ENCODE measurements at places on chromosomes 11 and 22.

DNA sequence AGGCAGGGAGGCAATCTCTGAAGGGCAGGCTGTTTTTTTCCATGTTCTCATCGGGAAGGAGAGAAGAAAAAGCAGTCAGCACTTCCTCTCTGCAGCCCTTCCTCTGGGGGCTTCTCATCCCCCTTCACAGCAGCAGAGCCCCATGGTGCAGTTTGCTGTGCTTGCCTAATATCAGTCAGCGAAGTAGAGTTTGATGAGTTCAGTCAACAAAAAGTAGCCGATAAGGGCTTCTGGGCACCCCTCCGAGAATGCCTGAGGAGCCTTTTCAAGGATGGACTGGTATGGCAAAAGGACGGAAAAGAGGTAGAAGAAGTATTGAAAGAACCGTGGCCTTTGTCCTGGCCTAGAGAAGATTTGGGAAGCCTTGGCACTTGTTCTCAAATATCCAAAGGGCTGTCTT lies 55.6 kb downstream of the NAV2 start:
- H3K27ac ChIP-seq, result no peak overlapping the region
- H3K4me1 ChIP-seq, result no peaks in the 10 kb centered on the region
- no peaks in the 10 kb centered on the region for H3K36me3 ChIP-seq
- peaks cover 8% of the 10 kb centered on the region for H3K27me3 ChIP-seq
- no peak overlapping the region for H3K4me3 ChIP-seq

GRCh38 chr11:106172386-106172991 lies 95.0 kb downstream of the AASDHPPT start:
- H3K4me1 ChIP-seq, result no peaks in the 10 kb centered on the region
- no peak overlapping the region for H3K27ac ChIP-seq
- H3K4me3 ChIP-seq, result no peak overlapping the region
- H3K27me3 ChIP-seq, result peaks cover under 1% of the 10 kb centered on the region
- H3K36me3 ChIP-seq, result no peaks in the 10 kb centered on the region

- H3K27ac ChIP-seq, result no peak overlapping the region
- no peaks in the 10 kb centered on the region for H3K36me3 ChIP-seq
- H3K4me1 ChIP-seq, result peaks cover 15% of the 10 kb centered on the region
- peaks cover 28% of the 10 kb centered on the region for H3K27me3 ChIP-seq
- DNase-seq, result peak; percentile 50
Measured at GRCh38 chr11:14380947-14381561, 22.1 kb upstream of the RRAS2 start.

- DNase-seq, result no peak
- H3K27ac ChIP-seq, result no peak overlapping the region
- no peaks in the 10 kb centered on the region for H3K27me3 ChIP-seq
- no peaks in the 10 kb centered on the region for H3K36me3 ChIP-seq
- no peak overlapping the region for H3K4me3 ChIP-seq
Measured at GRCh38 chr22:23380230-23380573, 199.9 kb downstream of the IGLL1 start.

- H3K27ac ChIP-seq, result no peak overlapping the region
- H3K4me1 ChIP-seq, result peaks cover 23% of the 10 kb centered on the region
- H3K4me3 ChIP-seq, result no peak overlapping the region
Measured at GRCh38 chr11:33303541-33303940, 46.4 kb downstream of the HIPK3 start.

DNA sequence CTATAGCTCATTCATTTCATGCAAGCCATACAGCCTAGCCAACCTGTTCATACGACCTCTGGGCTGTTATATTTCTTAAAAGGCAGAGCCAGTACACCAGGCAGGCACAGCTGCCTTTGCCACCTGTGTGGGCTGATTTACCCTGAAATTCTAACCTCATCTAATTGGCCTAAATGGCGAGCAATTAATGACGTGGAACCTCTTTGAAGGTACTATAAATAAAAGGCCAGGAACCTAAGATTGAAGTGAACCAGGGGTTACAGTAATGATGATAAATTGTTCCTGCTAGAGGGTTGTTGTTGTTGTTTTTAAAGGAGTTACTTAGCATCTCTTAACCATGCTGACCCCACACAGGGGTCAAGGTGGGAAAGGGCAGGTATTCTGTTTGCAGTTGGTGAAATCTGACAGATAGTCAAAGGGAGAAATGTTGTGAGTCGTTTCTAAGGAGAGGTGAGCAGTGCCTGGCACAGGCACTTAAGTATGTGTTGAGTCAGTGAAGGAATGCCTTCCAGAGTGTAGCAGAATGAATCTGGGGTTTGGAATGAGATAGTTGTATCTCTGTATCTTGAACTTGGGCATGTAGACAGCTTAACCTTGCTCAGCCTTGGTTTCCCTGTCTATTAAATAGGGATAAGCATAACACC lies 213.5 kb upstream of the NAV2 start:
- H3K36me3 ChIP-seq, result no peaks in the 10 kb centered on the region
- DNase-seq, result no peak
- H3K4me1 ChIP-seq, result no peaks in the 10 kb centered on the region
- H3K4me3 ChIP-seq, result no peak overlapping the region
- no peak overlapping the region for H3K27ac ChIP-seq
- H3K27me3 ChIP-seq, result no peaks in the 10 kb centered on the region

DNA sequence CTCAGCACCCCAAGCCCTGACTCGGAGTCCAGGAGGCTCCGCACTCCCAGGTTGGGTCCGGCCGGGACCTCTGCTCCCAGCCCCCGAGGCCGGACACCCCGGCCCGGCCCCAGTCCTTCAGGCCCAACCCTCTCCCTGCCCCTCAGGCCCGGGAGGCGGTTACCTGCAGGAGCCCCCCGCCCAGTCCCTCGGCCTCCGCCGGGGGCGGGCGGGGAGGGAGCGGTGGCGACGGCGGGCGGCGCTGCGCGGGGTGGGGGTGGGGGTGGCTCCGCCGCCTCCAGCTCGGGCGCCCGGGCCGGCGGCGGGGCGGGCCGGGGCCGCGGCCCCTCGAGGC lies 310 bp downstream of the TCF20 start:
- H3K4me3 ChIP-seq, result peak overlapping the region; percentile 92
- no peaks in the 10 kb centered on the region for H3K27me3 ChIP-seq
- H3K36me3 ChIP-seq, result peaks cover 14% of the 10 kb centered on the region
- H3K27ac ChIP-seq, result peak overlapping the region; percentile 82
